ENCODE measurements at places on chromosomes 16 and 17.

GRCh38 chr16:84234321-84235241 is 5.2 kb downstream of the KCNG4 start:
- DNase-seq, result no peak

DNA sequence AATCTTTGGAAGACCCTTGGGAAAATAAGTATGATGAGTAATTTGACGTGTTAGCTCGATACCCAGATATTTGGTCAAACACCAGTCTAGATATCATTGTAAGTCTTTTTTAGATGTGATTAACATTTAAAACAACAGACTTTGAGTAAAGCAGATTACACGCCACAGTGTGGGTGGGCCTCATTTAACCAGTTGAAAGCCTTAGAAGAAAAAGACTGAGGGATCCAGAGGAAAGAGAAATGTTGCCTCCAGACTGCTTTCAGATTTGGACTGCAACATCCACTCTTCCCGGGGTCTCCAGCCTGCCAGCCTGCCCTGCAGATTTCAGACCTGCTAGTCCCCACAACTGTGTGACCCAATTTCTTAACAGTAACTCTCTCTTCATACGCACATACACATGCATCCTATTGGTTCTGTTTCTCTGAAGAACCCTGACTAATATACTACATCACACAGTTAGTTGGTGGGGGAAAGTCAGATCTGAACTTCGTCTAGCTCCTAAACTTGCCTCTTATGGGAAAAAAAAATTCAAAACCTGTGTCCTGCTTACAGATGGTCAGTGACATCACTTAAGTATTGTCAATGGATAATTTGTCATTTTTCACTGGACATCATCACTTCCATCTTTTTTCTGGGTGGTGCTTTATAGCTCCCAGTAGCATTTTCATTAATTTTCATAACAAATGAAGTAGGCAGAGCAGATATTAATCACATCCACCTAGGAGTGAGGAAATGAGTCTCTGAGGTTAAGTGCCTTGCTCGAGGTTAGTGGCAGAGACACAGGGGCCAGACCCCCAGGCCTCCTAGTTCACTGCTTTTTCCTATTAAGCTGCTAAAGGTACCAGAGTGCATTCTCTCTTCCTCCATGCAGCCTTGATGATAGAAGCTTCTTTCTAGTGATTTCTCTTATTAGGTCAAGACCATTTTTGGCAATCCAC is 107.7 kb upstream of the TOB1 start:
- no peak for DNase-seq

GRCh38 chr17:6386041-6386630 is 48.8 kb downstream of the AIPL1 start:
- DNase-seq, result no peak

DNA sequence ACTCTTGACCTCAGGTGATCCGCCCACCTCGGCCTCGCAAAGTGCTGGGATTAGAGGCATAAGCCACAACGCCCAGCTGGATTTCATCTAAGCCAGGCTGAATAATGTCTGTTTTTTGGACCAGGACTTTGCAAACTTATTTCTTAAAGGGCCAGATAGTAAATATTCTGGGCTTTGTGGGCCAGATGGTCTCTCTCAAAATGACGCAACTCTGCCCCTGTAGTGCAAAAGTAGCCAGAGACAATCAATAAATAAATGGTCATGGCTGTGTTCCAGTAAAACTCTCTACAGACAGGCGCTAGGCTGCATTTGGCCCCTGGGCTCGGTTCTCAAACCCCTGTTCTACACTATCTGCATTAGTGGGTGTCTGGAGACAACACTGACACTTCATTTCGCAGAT is 121.9 kb upstream of the CDH13 start:
- no peak for DNase-seq

GRCh38 chr17:416293-417206 is 63.9 kb upstream of the RPH3AL start:
- DNase-seq, result no peak

- DNase-seq, result peak; percentile 38
Measured at GRCh38 chr16:67594956-67595355, 32.6 kb downstream of the CTCF start.

- no peak for DNase-seq
Measured at GRCh38 chr17:46181940-46182339, 11.3 kb downstream of the KANSL1 start.

DNA sequence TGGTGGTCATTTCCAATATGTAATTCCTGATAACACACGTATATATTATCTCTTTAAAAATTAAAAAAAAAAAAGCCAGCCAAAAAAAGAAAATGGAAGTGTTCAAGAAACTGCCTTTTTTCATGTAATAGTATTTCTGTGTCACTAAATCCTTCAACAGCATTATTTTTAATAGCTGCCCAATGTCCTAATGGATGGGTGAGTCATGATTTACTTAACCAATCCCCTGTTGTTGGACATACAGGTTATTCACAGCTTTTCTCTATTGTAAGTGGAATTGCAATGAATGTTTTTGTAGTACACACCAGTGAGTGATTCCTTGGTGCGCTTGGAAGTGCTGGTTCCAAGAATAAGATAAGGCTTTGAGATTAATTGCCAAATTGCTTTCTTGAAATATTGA is 124.9 kb downstream of the WWOX start:
- no peak for DNase-seq

GRCh38 chr17:31673076-31673475 is 186.0 kb downstream of the COPRS start:
- DNase-seq, result no peak

DNA sequence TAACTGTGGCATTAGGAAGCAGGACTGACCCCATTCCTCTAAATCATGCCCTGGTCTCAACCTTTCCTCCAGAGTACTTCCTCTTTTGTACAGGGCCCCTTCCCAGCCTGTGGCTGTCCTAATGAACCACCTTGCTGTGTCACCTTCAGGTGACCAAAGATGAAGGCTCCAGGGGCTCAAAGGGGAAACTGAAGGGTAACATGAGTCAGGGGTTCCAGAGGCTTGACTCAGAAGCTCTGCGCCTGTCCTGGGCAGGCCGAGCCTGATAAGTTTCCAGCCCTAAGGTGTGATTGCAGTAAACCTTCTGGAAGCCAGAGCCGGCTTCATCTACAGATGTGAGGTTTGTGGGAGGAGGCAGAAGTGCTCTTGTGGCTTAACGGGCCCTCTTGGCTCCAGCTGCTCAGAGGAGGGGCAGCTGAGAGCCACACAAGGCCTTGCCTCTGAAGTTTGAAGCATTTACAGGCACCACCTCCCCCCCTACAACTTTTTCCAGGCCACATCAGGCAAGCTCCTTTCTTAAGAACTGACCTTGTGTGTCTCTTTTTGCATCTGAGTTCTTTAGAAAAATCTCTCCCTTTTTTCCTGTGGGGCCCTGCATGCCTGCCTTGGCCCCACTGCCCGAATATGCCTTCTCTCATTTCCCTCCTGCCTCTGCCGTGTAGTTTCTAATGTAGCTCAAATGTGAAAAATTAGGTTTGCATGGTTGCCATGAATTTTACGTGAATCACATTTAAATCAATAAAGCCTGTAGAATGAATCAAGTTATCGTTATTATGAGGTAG is 149.9 kb downstream of the CLEC16A start:
- DNase-seq, result peak; percentile 39

- no peak for DNase-seq
Measured at GRCh38 chr17:20952183-20952582, 90.6 kb downstream of the USP22 start.

DNA sequence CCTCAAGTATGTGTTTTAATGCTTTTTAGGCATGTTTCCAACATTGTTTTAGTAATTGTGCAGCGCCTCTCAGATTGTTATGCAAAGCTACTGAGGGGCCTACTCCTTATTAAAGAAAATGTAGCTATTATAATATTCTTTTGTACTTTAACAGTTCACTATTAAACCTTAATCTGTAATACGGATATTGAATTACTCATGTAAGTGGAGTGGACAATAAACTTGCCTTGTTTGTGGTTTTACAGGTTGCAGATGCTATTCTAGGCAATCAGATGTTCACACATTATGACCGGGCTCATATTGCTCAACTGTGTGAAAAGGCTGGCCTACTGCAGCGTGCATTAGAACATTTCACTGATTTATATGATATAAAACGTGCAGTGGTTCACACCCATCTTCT is 41.0 kb downstream of the PTRH2 start:
- no peak for DNase-seq
